Stimulated activated CD8-positive, alpha-beta memory T cell treated with anti-CD3 and anti-CD28 coated beads, Interleukin-12 subunit alpha, Interleukin-12 subunit beta, amount 100 ng/mL, for 4 hours (primary cell): ENCODE measurements at places on chromosomes 2 and 18.

DNA sequence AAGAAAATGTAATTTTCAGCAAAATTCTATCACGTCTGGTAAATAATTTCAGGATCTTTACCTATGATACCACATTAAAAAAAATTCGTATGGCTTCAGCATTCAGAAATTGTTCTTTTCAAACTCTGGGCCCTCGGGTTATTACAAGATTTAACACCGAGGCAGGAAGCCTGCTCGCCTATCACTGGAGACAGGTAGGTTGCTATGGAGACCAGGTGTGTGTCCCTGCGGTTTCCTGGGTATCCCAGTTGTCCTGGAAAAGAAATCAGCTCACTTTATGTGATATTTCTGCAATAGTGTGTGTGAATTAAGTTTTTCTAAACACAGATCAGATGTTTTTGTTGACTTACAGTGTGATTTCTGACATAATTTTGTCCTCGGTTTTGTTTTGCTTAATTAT lies 14.2 kb downstream of the HPCAL1 start:
- DNase-seq = no peak

GRCh38 chr18:76376668-76377358 lies 118.2 kb downstream of the ZNF516 start:
- DNase-seq = no peak

GRCh38 chr2:62858231-62858832 lies 152.8 kb downstream of the EHBP1 start:
- no peak for DNase-seq

DNA sequence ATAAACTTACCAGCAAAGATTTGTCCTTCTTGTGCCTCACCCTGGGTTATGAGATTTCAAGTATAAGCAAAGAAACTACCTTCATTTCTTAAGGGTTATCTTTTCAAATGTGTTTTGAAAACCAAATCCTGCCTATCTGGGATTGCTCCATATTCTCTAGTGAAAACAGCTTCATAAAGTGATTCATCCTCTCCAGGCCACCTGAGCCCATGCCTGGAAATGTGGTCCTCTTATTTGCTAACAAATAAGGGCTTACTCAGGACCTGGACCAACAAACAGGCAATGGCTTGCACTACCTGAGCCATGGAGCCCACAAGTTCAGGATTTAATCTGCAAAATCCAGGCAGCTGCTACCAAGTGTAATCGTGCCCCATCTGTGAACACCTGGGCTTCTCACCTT lies 234.4 kb upstream of the RBBP8 start:
- no peak for DNase-seq

DNA sequence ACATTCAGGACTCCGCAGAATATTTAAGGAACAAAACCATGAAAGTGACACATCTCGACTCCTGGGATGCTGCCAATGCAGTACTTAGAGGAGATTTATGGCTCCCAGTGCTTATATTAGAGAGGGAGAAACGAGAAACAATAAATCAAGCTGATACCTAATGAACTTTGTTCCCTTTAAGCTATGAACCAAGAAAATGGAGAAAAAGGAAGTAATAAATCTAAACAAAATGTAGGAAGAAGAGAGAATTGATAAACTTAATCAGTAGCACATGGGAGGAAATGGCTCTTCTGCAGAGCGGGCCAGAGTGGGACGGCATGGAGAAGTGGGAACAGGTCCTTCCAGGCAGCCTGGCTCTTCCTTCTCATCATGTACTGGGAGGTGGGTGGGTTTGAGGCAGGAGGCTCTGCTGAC lies 42.7 kb downstream of the NPPC start:
- no peak for DNase-seq

DNA sequence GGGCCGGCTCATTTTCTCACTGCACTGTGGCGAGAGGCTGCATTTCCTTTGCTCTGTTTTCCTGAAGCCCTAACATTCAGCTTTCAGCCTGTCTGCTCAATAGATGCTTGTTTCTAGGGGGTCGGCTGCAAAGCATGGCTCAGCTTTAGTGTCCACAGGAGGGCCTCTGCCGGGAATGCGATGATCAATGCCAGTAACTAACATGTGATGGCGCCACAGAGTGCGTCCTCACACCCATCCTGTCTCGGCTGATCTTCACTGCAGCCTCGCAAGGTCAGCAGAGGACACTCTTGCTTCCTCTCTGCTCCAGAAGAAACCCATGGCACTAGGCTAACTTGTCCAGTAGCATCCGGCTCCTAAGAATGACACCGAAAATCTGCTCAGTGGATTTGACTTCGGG lies 156.4 kb upstream of the PXDN start:
- DNase-seq = no peak
